Stimulated activated CD8-positive, alpha-beta memory T cell treated with anti-CD3 and anti-CD28 coated beads, Interleukin-7, amount 100 ng/mL, for 1 hour (primary cell): ENCODE measurements at places on chromosomes 3 and 15.

DNA sequence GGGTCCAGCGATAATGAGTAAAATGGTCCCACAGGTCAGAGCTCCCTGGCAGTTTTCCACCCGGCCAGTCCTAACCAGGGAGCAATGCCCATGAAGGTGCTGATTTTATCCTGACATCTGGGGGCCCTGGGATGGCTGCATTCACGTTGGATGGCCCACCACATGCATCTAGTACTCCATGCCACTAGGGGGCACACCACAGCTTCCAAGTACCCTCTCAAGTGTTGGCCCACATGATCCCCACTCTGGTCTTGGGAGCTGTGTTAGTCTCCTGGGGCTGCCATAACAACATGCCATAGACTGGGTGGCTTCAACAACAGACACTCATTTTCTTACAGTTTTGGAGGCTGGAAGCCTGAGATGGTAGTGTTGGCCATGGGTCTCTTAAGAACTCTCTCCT lies 225.5 kb downstream of the SLCO3A1 start:
- no peak for DNase-seq

GRCh38 chr3:56868706-56869105 lies 67.0 kb upstream of the ARHGEF3 start:
- no peak for DNase-seq

DNA sequence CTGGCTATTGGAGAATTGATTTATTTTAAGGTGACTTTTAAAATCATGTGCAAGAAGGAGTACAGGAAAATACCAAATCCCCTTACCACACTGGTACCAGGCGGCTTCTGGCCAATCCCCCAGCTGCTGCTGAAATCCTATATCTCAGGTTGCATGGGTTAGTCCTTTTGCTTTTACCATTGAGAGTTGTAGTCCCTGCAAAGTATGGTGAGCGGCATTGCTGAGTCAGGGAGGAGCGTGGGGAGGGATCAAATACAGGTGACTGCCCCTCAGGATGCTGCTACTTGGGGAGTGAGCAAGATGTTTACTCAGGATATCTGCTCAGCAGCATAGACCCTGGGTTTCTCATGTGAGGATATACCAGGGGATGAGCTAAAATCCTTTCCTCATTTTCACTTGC lies 131.9 kb upstream of the STAC start:
- no peak for DNase-seq

GRCh38 chr3:15636028-15636709 lies 34.6 kb downstream of the BTD start:
- no peak for DNase-seq

DNA sequence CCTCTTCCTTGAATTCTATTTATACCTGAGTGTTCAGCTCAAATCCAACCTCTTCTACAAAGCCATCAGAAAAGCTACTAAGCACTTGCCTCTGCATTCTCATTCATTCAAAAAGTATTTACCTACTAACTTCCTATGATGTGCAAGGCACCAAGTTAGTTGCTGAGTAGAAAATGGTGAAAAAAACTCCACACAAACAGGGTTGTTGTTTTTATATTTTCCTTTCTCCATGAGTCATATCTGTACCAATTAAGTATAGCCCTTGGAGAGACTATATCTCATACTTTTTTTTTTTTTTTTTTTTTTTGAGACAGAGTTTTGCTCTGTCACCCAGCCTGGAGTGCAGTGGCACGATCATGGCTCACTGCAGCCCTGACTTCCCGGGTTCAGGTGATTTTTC lies 67.7 kb downstream of the IGF2BP2 start:
- DNase-seq, result no peak

DNA sequence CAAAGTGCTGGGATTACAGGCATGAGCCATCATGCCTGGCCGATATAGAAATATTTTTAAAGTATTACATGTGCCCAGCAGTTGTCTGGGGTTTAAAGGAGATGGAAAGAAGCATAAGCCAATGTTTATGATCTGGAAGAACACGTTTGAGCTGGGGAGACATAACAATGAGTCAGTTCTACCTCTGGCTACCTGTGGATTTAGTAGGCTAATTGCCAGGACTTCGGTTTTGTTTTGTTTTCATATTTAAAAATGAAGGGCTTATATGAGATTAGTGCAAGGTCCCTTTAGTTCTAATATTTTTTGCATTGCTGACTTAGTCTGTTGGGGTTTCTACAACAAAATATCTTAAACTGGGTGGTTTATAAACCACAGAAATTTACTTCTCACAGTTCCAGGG lies 22.9 kb upstream of the TNFSF10 start:
- no peak for DNase-seq

- no peak for DNase-seq
These were observed 194.8 kb upstream of the PFN2 start for GRCh38 chr3:150165396-150166094.

DNA sequence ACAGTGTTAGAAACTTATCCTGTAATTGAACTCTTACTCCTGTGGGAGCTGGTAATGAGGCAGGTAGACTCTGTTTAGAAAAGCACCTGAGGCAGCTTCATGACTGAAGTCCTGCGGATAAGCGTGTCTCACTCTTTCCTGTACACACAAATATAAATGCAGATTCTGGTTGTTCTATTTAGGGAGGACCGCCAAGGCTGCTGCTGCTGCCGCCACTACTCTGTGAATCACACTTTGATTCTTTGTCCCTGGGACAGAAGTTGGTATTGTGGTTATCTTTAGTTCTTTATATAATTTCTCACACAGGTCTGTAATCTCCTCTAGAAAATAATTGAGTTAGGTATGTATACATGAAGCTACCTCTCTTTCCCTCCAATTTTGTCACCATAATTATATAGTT lies 3.6 kb downstream of the LSAMP start:
- DNase-seq, result no peak

DNA sequence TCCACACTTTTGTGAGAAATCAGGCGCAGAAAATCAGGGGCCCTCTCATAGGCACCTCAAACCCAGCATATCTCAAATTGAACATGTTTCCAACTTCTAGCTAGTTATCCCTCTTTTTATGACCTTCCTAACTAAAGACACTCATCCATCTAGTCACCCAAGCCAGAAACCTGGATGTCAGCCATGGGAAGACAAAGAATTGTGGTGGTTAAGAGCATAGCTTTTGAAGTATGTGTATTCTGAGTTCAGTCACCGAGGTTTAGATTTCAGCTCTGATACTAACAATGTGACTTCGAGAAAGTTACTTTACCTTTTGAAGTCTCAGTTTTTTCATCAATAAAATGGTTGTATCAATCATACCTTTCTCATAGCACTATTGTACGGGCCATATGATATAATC lies 495.5 kb downstream of the NLGN1 start:
- DNase-seq, result no peak

GRCh38 chr15:83887961-83888360 lies 234.0 kb downstream of the ADAMTSL3 start:
- no peak for DNase-seq

DNA sequence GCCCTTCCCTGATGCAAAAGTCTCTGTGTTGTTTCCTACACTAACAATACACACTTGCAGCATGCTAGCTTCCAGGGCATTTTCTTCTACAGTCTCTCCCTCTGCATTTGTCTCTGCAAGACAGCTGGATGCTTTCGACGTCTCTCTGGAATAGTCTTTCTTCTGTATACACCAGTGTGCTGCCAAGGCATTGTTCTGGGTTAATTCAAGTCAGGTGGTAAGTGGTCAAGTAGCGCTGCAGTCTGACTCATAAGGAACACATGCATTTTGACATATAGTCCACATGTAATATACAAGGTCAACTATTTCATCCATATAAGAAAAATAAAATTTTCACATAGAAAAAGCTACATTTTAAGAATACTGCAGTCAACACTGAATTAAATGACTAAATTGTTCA lies 92.7 kb downstream of the MYLK start:
- no peak for DNase-seq

DNA sequence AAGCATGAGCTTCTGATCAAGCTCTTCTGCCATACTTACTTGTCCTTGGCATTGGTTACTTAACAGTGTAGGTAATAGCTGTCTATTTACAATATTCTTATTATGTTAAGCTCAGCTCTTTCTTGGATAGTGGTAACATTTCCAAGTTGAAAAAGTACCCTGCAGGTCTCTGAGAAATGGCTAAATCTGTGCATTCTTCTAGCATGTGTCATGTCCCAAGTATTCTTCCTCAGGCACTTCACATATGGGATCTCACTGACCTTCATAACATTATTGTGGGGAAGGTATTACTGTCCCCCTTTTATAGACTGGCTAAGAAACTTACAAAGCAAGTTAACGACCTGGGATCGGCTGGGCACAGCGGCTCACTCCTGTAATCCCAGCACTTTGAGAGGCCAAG lies 236.1 kb downstream of the RORA start:
- DNase-seq, result no peak

DNA sequence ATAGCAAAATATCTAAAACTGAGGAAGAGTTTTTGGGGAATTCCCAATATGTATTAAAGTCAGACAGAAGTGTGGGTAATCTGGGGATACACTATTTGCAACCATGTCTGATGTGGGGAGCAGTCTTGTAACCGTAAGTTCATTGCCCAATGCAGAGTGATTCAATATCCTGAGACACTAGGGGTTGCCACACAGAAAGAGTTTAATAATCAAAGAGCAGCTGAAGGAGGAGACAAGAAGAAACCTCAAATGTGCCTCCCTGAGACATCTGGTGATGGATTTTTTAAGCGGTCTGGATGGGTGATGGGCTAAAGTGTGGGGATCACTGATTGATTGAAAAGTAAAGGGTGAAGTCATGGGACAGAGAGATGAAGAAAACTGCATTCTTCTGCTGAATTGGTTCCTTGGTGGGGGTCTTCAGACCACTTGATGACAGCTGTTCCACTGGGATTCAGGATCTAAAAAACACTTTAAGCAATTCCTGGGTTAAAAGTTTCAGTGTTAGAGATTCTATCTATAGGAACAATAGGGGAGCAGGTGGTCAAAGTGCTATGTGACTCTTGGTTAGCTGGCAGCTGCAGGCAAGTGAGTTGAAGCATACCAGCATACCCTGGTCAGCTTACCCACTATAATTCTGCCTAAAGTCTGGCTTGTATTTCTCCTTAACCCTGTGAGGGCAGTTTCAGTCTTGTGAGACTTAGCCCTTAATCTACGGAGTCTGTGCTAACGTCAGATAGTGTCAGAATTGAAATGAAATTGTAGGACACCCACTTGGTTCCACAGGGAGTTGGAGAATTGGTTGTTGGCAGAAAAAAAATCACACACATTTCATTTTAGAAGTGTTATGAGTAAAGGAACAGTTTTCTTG lies 425.9 kb upstream of the TGFBR2 start:
- no peak for DNase-seq

DNA sequence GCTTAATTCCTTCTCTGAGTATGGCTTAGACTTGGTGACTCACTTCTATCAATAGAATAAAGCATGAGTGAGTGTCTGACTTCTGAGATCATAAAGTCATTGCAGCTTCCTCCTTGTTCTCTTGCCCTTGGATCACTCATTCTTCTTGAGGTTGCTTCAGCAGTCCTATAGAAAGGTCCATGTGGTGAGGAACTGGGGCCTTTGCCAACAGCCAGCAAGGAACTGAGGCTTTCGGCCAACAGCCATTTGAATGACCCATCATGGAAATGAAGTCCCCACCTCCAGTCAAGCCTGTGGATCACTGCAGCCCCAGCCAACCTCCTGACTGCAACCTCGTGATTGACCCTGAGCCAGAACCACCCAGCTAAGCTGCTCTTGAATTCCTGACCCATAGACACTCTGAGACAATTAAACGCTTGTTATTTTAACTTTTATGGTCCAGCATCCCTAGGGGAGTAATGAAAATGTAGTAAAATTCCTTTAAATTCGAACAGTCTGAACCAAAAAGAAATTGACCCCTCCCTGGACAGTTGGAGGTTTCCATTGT lies 84.5 kb downstream of the WDR76 start:
- DNase-seq, result no peak
